ENCODE measurements at places on chromosomes 2 and 18.

- no peak for DNase-seq
These were observed 53.1 kb downstream of the HPCAL1 start for GRCh38 chr2:10355471-10356438.

DNA sequence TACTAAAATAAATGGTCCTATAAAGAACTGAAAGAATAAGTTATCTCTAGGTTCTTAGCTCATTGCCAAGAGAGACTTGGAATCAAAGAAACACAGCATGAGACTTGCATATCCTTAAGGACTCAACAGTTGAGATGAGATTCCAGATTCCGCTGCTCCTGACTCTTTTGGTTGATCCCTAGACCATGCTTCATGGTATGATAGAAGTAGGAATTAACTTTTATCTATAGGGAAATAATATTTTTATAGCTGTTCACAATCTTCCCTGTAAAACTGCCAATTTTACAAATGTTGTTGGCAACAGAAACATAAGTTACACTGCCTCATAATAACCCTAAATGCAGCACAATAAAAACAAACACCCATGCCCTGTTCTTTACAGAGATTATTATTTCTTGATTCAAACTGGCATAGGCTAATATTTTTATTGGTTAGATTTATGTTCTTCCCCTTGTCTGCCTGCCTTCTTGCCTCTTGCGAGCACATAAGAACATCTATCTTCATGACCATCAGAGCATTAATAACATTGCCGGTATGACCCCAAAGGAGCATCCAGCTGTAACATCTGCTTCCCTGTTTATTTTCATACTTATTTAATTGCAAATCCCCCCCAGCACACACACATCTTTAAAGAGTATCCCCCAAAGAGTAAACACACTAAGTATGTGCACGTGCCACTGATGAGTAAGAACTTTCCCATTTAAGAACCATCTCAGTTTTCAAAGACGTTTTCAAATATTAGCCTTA is 735.7 kb upstream of the SLC8A1 start:
- DNase-seq = no peak

DNA sequence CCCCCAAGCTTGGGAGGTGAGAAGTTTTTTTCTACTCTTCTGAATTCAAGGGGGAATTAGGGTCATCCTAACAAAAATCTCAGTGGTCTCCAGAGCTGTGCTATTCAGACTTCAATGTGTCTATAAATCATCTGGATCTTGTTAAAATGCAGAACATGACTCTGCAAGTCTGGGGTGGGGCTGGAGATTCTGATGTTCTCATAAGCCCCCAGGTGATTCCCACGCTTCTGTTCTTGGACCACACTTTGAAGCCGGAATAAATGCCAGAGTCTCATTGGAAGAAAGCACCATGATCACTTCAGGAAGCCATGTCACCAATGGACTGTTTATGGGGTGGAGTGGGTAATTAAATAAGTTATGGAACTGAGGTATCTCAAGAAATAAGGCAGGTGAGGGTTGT is 22.2 kb upstream of the SLC16A14 start:
- DNase-seq = no peak

DNA sequence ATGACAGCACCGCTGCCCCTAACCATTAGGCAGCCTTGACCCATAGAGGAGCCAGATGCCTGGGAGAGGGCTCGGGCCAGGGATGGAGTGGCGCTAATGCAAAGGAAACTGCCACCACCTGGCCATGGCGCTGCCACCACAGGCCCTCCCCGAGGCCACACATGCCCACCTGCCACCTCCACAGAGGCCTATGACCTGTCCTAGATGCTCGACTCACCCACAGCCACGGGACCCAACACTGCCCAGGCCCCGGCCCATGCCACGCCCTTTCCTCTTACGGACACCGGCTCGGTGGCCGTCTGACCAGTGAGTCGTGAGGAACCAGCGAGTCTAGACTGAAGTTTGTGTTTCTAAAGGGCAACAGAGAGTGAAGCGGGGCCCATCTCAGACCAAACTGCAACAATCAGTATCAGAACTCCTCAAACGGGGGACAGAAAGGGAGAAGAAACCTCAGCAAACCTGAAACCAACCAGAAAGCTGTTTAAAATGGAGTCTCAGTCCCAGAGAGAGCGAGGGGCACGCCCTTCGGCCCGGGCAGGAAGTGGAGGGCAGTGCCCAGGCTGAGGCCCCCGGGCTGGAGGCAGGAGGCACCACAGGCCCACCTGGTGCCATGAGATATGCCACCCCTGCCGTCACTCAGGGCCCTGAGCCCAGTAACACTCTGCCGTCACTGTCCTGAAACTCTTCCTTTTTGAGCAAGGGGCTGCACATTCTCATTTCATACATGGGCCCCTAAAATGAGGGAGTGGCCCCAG is 711 bp downstream of the GPR17 start:
- no peak for DNase-seq

- DNase-seq = no peak
These were observed 221.2 kb downstream of the IRS1 start for GRCh38 chr2:226578373-226578772.

GRCh38 chr2:218266316-218266979 is 3.5 kb downstream of the AAMP start:
- no peak for DNase-seq

DNA sequence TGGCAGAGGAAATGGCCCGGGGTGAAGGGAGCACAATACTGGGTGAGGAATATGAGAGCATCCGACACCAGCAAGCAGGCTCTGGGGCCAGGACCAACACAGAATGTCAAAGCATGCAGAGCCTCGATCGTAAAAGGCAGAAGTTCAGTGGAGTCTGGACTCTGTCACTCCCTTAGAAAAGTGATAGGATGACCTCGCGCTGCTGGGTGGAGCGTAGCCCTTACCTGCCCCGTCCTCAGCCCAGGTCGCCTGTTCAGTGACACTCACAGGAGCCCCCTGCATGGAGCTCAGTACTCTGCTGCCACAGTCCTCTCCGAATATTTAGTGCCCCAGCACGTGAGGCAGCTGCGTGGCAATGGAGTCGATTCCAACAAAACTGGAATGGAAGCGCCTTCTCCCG is 236.7 kb upstream of the MYT1L start:
- DNase-seq = no peak

DNA sequence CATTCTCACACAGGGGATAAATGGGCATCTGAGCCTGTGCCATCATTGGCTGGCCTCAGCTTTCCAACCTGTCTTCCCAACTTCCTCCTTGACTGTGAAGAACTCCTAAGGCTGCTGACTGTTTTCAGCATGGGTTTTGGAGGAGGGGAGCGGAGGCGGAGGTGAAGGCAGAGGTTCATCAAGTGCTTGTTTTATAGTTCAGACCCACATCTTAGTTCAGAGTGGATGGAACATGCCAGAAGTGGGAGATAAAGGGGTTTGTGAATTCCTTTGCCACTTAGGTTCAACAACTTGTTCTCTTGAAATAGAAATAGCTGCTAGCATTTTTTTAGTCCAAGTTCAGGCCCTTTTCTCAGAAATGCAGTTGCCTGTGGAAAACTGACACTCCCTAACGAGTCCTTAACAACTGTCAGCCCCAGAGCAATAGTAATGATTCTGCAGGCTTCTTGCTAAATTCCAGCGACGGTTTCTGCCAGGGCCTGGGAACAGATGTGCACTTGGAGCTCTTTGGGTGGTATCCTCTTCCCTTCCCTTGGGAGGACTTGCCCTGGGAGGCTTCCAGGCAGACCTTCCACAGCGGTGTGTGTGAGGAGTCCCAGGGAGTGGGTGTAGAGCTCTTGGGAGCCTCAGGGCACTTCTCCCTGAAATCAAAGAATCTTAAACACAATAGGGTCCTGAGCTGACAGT is 30.1 kb upstream of the ITGA6 start:
- DNase-seq = no peak

DNA sequence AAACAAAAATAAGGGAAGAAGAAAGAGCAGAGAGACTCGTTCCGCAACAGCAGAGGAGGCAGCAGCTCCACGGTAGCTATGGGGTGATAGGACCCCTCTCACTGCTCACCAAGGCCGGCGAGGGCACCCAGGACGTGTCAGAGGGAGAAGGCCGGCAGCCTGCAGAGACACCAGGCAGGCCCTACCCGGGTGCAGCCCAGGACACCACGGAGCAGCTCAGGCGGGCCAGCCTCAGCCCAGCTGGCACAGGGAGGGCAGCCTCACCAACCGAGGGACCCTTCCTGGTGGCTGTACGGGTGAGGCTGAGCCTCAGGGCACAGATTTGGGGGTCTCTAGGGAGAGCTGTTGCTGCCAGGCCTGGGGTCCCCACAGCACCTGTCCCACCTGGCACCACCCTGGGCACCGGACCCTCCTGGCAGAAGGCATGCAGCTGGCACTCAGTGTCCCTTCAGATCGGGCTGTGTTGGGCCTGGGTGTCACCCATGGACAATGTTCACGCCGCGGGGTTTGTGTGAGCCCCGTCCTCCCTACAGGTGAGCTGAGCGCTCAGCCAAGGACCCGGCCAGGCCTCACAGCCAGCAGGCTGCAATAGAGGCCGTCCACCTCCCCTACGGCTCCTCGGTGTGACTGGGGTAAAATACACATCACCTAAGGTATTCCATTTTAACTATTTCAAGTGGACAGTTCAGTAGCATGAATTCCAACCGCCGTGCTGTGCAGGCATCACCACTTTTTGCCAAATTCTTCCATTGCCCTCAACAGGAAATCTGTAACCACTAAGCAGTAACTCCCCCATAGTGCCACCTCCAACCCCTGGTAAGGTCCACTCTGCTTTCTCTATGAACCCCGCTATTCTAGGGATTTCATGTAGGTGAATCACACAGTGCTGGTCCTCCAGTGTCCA is 21.6 kb downstream of the KCNG2 start:
- no peak for DNase-seq

- DNase-seq = no peak
These were observed 11.9 kb downstream of the TNS1 start for GRCh38 chr2:217990791-217991465.

GRCh38 chr18:54710074-54710899 is 118.0 kb upstream of the RAB27B start:
- DNase-seq = no peak

GRCh38 chr2:112904883-112905282 is 6.1 kb upstream of the IL37 start:
- no peak for DNase-seq

DNA sequence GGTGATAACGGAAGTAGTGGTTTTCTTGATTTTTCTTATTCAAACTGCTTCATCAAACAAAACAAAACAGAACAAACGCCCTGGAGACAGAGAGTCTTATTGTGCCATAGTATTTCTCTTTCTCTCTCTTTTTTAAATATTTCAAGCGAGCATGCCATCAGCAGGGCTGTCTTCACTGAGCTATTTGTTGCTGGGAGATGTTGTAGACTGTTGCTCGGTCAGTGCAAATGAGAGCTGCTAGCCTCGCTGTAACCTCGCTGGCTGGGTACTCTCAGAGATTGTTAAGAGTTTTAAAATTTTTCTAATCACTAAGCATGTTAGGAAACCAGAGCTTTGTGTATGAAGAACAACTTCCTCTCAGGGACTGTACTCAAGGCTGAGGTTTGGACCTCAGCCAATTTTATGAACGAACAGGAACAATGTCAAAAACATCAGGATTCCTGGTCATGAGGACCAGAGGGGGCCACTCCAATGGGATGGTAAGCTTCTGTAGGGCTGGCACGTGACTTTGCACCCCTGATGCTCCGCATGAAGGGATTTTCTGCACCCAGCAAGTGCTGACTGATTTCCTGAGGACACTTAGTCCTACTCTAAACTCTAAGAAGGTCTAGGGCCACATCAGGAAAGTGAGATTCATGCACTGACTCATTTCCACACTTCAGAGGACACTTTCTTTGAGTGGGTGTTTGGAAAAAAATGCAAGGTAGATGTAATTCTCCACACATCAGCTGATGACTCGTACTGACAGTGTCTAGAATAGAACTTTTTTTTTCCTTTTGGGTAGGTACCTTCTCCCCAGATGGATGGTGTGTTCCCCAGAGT is 59.8 kb upstream of the IL1R1 start:
- DNase-seq = peak; percentile 67

DNA sequence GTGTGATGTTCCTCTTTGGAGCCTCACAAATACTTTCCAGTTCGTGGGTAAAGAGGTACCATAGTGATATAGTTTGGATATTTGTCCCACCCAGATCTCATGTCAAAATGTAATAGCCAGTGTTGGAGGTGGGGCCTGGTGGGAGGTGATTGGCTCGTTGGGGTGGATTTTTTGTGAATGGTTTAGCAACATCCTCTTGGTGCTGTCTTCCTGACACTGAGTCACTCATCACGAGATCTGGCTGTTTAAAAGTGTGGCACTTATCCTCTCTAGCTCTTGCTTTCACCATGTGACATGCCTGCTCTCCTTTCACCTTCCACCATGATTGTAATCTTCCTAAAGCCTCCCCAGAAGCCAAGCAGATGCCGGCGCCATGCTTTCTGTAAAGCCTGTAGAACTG is 3.0 kb upstream of the CCDC93 start:
- no peak for DNase-seq

DNA sequence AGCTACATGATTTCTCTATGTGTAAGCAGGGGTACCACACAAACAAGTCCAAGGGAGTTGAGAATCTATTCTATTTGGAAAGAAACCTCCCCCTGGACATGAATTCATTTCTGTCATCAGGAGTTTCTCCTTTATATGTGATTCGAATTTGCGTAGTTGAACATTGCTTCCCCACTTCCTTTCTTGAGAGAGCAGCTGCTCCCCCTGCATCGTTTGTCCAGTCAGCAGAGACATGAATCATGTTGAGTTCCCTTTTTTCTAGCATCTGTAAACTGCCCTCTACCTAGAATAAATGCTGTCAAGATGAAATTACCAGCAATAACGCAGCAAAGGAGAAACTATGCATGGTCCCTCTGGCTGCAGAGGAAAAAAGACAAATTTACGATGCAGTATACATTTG is 73.8 kb downstream of the KIF5C start:
- no peak for DNase-seq

GRCh38 chr18:73940721-73941120 is 206.9 kb downstream of the FBXO15 start:
- no peak for DNase-seq

DNA sequence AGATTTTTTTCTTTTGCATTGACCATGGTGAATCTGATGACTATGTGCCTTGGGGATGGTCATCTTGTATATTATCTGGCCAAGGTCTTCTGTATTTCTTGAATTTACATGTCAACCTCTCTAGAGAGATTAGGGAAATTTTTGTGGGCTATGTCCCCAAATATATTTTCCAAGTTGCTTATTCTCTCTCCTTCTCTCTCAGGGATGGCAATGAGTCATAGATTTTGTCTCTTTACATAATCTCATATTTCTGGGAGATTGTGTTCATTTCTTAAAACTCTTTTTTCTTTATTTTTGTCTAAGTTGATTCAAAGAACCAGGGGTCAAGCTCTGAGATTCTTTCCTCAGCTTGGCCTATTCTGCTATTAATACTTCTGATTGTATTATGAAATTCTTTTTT is 9.9 kb downstream of the GKN2 start:
- no peak for DNase-seq

GRCh38 chr2:166333801-166334200 is 41.9 kb downstream of the SCN9A start:
- no peak for DNase-seq

- DNase-seq = no peak
These were observed 93.5 kb downstream of the UBE2E3 start for GRCh38 chr2:181073896-181074295.

GRCh38 chr2:177147093-177147694 is 65.4 kb upstream of the HNRNPA3 start:
- peak; percentile 55 for DNase-seq

Measured in HepG2 (cell line).